Endodermal cell (in vitro differentiated cells): ENCODE measurements at places on chromosomes 2 and 18. TPM values are rescaled to one million over a fixed set of nuclear protein-coding genes. Genes with fewer than 3 reads are reported as not detected.

The SLC23A3 gene
- 0.46 to 0.65 TPM in 2 of 3 replicates, not detected in the other for total RNA-seq

DNA sequence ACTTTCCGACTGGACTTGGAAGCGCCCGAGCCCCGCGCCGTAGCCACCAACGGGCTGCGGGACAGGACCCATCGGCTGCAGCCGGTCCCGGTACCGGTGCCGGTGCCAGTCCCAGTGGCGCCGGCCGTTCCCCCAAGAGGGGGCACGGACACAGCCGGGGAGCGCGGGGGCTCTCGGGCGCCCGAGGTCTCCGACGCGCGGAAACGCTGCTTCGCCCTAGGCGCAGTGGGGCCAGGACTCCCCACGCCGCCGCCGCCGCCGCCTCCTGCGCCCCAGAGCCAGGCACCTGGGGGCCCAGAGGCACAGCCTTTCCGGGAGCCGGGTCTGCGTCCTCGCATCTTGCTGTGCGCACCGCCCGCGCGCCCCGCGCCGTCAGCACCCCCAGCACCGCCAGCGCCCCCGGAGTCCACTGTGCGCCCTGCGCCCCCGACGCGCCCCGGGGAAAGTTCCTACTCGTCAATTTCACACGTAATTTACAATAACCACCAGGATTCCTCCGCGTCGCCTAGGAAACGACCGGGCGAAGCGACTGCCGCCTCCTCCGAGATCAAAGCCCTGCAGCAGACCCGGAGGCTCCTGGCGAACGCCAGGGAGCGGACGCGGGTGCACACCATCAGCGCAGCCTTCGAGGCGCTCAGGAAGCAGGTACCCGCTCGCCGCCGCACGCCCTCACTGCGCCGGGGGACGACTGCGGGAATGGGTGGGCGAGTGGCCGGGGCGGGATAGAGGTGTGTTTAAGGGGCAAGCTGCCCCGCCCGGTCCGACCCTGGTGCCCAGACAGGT, 713 bp downstream of the ATOH8 start:
- H3K36me3 ChIP-seq, result no peaks in the 10 kb centered on the region
- DNase-seq, result peak; percentile 89
- peak overlapping the region; percentile 72 for H3K27ac ChIP-seq
- H3K27me3 ChIP-seq, result peaks cover 71% of the 10 kb centered on the region
- H3K4me3 ChIP-seq, result peak overlapping the region; percentile 76
- peaks cover 7% of the 10 kb centered on the region for H3K4me1 ChIP-seq

DNA sequence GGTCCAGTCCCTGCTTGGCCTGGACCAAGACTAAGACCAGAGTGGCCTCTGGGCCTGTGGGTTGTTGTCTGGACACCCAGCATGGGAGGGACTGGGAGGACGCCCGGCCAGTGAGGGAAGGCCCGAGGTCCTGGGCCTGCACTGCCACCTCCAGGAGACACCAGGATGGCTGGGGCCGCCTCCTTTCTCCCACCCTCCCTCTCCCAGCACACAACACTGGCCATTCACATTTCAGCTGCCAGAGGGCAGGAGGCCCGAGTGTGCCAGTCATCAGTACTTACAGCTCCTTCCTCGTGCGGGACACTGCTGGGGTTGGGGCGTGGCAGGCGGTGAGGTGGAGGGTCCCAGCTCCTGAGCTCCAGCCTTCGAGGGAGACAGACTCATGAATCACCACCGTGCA, 133.5 kb downstream of the ASB1 start:
- no peaks in the 10 kb centered on the region for H3K36me3 ChIP-seq
- H3K27me3 ChIP-seq, result no peaks in the 10 kb centered on the region
- peak; percentile 85 for DNase-seq

DNA sequence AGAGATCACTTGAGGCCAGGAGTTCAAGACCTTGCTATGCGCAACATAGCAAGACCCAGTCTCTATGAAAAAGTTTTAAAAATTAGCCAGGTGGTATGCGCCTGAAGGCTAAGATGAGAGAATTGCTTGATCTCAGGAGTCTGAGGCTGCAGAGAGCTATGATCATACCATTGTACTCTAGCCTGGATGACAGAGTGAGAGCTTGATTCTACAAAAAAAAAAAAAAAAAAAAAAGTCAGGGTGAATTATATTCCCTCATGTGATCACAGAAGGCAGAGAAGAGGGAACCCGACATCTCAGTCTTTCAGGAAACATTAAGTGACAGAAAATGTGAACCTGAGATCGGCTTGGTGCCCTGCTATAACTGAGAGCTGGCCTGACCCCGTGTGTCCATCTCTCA, 171.2 kb upstream of the MSH6 start:
- no peaks in the 10 kb centered on the region for H3K36me3 ChIP-seq
- no peaks in the 10 kb centered on the region for H3K4me1 ChIP-seq
- no peak for DNase-seq
- H3K4me3 ChIP-seq, result no peak overlapping the region

The ELOA2 gene
- not detected in 2 replicates for total RNA-seq

The PDCD1 gene
- 0.17 to 0.38 TPM in 2 of 3 replicates, not detected in the other for total RNA-seq

- no peaks in the 10 kb centered on the region for H3K4me1 ChIP-seq
- DNase-seq, result no peak
- no peaks in the 10 kb centered on the region for H3K27me3 ChIP-seq
- no peak overlapping the region for H3K27ac ChIP-seq
- no peaks in the 10 kb centered on the region for H3K36me3 ChIP-seq
Measured at GRCh38 chr2:208036357-208036756, 11.0 kb upstream of the PLEKHM3 start.

DNA sequence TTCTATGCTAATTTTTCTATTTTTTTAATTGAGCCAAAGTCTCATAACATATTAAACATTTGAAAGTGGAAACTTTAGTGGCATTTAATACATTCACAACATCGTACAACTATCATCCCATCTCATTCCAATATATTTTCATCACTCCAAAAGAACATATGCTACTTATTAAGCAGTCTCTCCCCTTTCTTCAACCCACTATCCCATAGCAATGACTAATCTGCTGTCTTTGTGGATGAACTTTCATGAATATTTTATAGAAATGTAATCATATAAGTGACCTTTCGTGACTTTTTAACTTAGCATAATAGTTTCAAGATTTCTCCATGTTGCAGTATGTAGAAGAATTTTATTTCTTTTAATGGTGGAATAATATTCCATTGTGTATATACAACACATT, 90.3 kb downstream of the CCDC178 start:
- H3K27ac ChIP-seq, result no peak overlapping the region
- no peak for DNase-seq
- H3K4me3 ChIP-seq, result no peak overlapping the region
- no peaks in the 10 kb centered on the region for H3K36me3 ChIP-seq
- no peaks in the 10 kb centered on the region for H3K4me1 ChIP-seq

DNA sequence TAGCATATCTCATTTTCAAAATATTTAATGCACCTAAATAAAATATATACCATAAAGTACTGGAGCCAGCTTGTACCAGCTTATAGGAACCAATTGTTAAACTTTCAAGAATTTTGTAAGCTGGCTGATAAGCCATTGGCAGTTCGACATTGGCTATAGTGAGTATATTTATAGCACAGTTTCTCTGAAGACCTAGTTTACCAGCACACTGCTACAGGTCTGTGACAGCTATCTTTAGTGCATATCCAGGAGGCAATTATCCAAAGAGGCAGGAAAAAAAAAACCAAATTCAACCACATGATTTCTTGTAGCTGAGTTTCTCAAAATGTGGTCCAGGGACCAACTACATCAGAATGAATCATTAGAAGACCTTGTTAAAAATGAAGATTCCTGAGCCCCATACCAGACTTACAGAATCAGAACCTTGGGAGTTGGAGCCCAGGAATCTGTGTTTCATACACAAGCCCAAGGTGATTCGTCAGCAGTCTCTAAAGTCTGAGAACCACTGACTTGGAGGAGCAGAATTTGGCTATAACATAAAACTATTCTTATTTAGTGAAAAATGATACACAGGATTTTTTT, 279.0 kb upstream of the NRP2 start:
- H3K27ac ChIP-seq, result no peak overlapping the region
- H3K27me3 ChIP-seq, result no peaks in the 10 kb centered on the region
- H3K4me3 ChIP-seq, result no peak overlapping the region
- DNase-seq, result no peak

DNA sequence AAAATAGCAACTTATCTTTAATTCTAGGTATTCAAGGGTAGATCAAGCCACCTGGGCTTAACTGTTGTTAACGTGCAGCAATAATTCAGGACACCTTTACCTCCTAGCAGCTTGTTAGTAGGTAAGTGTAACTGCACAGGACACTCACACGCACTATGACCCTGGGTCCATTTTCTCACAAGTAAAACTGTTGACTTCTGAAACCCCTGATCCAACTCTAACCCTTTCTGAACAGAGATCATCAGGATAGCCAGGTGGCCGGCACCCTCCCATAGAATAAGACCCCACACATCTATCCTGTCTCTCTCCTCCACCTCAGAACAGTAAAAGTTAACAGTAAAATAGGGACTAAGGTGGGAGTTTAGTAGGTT, 610 bp downstream of the SPC25 start:
- DNase-seq, result no peak
- H3K27me3 ChIP-seq, result peaks cover 20% of the 10 kb centered on the region
- H3K4me3 ChIP-seq, result peak overlapping the region; percentile 91
- H3K27ac ChIP-seq, result no peak overlapping the region
- H3K36me3 ChIP-seq, result peaks cover 12% of the 10 kb centered on the region

- H3K27ac ChIP-seq, result no peak overlapping the region
- peaks cover 12% of the 10 kb centered on the region for H3K4me1 ChIP-seq
- H3K36me3 ChIP-seq, result no peaks in the 10 kb centered on the region
- no peak overlapping the region for H3K4me3 ChIP-seq
- no peak for DNase-seq
- H3K27me3 ChIP-seq, result no peaks in the 10 kb centered on the region
Measured at GRCh38 chr2:224141304-224141703, 102.2 kb upstream of the SERPINE2 start.

The BOLL gene
- not detected in 3 replicates for total RNA-seq

The L3MBTL4 gene
- total RNA-seq, result 2.8 and 4.6 TPM in 2 replicates

DNA sequence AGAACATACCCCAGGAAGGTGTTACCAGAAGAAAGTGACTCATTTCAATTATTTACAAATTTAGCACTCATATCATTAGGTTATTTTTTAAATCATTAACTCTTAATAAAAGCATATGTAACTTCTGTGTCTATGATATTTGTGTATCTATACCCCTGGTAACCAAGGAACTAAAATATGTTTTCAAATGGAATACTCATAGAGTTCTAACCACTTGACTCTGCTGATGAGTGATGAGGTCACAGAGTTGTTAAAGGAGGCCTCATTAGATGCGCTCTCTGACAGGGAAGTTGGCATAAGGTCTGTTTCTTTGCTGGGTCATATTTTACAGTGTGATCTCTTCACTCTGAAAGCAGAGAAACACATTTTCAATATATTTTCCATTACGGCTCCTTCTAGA, 73.4 kb downstream of the CCDC150 start:
- no peaks in the 10 kb centered on the region for H3K27me3 ChIP-seq
- H3K4me3 ChIP-seq, result no peak overlapping the region
- H3K27ac ChIP-seq, result no peak overlapping the region
- DNase-seq, result no peak
- H3K36me3 ChIP-seq, result peaks cover 12% of the 10 kb centered on the region

DNA sequence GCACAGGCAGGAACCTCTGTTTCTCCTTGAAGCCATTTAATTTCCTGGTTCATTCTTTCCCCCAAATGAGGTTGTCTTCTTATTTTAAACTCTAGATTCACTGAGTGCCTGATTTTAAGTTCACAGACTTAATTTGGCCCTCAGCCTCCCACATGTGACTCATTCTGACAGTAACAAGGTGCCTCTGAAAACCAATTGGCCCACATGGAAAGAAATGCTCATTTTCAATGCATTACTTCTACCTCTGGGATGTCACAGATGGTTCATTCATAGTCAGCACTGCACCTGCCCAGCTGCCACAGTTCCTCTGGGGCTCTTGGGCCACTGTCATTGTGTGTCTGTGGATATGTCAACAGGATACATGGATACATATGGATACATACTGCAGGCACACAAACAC, 140.4 kb upstream of the CAPN13 start:
- H3K36me3 ChIP-seq, result no peaks in the 10 kb centered on the region
- H3K4me1 ChIP-seq, result no peaks in the 10 kb centered on the region
- H3K27me3 ChIP-seq, result no peaks in the 10 kb centered on the region
- no peak for DNase-seq
- no peak overlapping the region for H3K27ac ChIP-seq

The HK2 gene
- 21.5 to 667 TPM (median 22.2 TPM) in 3 replicates for total RNA-seq

GRCh38 chr2:16183345-16183744, 243.0 kb downstream of the MYCN start:
- H3K27me3 ChIP-seq, result no peaks in the 10 kb centered on the region
- peaks cover 14% of the 10 kb centered on the region for H3K4me1 ChIP-seq
- no peak overlapping the region for H3K4me3 ChIP-seq
- no peak overlapping the region for H3K27ac ChIP-seq
- no peaks in the 10 kb centered on the region for H3K36me3 ChIP-seq

The COLEC11 gene
- 0.96 to 1.9 TPM (median 1.1 TPM) in 3 replicates for total RNA-seq

The POTEJ gene
- not detected in 2 replicates for total RNA-seq
